ENCODE measurements at places on chromosomes 16 and 17.

GRCh38 chr17:28950017-28950751 is 1.1 kb downstream of the PHF12 start:
- DNase-seq = peak; percentile 73

- no peak for DNase-seq
These were observed 18.4 kb downstream of the EFCAB5 start for GRCh38 chr17:29959658-29960337.

- DNase-seq = no peak
These were observed 15.0 kb downstream of the SLC38A8 start for GRCh38 chr16:84027625-84028024.

DNA sequence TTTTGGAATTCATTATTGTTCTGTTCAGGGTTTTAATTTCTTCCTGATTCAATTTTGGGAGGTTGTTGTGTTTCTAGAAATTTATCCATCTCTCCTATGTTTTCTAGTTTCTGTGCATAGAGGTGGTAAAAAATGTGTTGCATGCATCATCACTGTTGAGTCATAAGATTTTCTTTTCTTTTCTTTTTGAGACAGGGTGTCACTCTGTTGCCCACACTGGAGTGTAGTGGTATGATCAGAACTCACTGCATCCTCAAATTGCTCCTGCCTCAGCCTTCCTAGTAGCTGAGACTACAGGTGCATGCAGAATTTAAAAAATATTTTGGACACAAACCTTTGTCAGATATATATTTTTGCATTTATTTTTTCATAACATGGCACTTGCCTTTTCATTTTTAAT is 184.8 kb downstream of the BCAS3 start:
- no peak for DNase-seq

DNA sequence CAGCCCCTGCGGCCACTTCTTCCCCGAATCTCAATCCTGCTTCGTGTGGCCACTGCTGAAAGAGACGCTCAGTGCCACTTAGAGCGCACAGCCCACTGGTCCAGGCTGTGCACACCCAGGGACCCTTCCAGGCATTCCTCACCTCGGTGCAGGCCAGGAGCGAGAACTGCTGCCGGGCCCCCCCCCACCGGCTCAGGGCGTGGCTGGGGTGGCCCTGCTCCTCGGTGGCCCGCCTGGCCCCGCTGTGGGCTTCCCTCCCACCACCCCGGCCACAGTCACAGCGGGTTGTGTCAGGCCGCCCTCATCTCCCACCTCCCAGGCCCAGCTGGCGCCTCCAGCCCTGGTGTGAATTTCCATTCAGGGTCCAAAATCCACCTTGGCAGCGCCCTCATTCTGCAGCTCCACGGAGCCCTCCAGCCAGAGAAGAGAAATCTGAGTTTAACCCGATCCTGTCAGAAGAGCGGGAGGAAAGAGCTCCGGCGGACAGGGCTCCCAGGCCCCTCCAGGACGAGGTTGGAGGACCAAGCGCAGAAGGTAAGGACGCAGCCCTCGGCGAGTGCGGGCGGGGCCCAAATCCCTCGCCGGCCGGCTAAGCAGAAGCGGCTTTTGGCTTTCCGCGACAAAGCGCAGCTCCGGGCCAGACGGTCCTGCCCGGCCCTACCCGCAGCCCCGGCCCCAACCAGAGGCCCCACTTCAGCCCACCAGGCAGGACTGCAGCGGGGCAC is 12.0 kb downstream of the TBC1D16 start:
- DNase-seq = no peak

DNA sequence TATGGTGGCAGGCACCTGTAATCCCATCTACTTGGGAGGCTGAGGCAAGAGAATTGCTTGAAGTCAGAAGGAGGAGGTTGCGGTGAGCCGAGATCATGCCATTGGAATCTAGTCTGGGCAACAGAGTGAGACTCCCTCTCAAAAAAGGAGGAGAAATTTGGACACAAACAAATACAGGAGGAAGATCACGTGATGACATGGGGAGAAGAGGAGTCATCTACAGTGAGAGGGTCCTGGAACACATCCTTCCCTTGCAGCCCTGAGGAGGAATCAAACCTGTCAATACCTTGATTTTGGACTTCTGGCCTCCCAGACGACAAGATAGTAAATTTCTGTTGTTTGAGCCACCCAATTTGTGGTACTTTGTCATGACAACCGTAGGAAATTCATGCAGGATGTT is 671.9 kb upstream of the EEF2KMT start:
- DNase-seq = no peak

DNA sequence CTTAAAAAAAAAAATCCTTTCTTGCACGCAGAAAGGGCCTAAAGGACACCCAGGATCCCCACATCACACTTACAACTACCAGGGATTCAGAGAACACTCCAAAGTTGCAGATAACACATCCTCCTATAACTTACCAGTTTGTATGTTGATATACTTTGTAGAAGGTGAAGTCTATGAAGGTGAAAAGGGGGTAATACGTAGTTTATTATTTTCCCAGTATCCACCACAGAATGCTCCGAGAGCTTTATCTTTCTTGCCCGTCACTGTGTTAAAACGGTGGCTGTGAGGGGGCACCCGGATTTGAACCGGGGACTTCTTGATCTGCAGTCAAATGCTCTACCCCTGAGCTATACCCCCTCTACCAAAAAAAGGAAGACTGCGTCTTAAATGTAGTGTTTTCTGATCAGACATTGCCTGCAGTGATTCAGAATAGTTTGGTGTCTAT is 7.9 kb upstream of the RPL23 start:
- DNase-seq = no peak

DNA sequence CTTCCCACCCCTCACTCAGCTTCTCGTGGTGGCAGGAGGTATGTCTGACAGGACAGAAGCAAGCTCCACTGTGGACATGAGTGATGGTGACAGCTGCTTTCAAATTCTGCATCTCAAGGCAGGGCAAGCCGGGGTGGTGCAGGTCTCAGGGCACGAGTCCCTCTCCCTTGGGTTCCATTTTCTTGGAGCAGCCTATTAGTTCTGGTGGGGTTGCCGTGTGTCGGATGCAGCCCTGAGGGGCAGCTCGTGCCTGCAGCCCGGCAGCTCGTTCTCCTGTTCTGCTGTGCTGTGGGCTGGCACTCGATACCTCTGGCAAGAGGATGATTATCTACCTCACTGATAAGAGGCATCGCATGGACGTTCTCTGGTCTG is 16.5 kb upstream of the CLEC18C start:
- no peak for DNase-seq

DNA sequence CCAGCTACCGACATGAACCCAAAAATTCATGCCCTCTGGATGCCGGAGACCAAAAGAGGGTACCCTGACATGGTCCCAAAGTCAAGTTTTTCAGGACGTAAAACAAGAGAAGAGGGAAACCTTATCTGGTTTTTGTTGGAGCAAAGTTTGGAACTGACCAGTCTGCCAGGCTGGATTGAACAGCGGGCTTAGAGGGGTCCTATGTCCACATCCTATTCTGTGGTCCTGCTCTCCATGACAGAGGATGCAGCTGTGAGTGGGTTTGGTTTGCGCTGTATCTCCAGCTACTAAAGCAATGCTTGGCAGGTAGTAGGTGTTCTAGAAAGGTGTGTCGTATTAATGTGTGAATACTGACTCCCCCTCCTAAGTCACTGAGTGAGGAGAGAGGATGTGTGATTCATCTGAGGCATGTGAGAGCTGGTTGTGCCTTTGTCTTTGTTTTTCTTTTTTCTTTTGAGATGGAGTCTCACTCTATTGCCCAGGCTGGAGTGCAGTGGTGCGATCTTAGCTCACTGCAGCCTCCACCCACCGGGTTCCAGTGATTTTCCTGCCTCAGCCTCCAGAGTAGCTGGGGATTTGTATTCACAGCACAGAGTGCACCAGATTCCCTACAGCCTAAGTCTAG is 31.0 kb downstream of the PMM2 start:
- DNase-seq = no peak

DNA sequence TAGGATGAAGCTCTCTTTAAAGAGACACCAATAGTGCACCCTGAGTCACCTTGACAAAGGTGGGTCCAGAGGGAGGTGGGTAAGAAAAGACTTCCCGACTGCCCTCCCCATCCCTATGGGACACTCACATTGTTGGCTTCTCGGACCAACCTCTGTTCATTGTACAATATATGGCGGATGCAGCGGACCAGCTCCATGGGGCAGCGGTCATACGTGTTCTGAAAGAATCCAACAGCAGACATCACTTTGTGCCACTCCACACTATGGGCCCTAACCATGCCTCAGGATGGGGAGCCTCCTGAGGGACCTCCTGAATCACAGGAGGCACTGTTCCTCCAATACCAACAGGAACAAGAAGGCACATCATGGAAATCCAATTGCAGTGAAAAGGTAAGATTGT is 30.4 kb upstream of the GHDC start:
- DNase-seq = no peak

GRCh38 chr16:81863630-81864352 is 84.7 kb downstream of the PLCG2 start:
- peak; percentile 74 for DNase-seq

DNA sequence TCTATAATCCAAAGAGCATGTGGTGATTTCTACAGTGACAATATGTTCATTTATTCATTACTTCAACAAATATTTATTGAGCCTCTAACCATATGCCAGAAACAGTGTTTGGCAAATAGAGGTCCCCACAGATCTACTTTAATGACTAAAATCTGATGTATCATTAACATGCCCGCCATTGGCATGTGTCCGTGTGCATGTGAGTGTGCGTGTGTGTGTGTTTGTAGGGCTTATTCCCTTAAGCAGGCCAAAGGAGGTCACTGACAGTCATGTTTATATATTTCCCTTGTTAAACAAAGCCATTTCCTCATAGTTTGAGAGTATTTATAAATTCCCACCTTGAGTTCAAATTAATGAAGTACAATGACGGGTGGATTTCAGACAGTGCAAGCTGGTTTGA is 174.4 kb upstream of the IRX6 start:
- no peak for DNase-seq

DNA sequence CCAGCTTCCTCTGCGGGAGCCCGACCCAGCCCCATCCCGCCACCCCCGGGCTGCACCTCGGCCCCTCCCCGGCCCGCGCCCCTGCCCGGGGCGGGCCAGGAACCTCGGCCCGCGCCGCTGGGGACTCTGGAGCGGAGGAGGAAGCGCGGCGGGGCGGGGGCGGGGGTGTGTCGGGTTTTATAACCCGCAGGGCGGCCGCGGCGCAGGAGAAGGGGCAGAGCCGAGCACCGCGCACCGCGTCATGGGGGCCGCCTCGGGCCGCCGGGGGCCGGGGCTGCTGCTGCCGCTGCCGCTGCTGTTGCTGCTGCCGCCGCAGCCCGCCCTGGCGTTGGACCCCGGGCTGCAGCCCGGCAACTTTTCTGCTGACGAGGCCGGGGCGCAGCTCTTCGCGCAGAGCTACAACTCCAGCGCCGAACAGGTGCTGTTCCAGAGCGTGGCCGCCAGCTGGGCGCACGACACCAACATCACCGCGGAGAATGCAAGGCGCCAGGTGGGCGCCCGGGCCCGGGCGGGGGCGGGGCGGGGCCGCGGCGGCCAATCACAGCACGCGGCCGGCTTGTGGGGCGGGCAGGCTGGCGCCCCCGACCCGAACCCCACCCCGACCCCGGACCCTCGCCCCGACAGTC is at the start of gene ACE:
ACE (plus strand) TSS at position 208 of the 626 bp plus-strand sequence; CDS start at position 242, 34 bp downstream.
- DNase-seq = peak; percentile 68

DNA sequence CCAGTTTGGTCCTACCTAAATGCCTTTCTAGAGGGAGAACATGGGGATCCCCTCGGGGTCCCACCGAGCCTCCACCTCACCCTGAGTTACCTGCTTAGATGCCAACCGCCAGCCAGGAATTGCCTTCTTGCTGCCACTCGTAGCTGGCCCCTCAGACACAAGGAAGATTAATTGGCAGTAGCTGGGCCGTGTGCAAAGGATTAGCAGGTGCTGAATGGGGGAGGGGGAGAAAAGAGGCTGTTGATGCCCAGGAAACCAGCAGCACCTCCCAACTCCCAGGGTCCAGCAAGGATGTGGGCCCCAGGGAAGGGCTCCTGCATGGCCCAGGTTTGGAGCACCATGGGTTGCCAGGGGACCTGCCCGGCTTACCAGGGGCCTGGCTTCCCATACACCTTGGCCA is at the start of gene CNGB1:
CNGB1 (minus strand) TSS at position 159 of the 400 bp plus-strand sequence. CDS start 3,842 bp downstream, outside the sequence.
- DNase-seq = no peak

DNA sequence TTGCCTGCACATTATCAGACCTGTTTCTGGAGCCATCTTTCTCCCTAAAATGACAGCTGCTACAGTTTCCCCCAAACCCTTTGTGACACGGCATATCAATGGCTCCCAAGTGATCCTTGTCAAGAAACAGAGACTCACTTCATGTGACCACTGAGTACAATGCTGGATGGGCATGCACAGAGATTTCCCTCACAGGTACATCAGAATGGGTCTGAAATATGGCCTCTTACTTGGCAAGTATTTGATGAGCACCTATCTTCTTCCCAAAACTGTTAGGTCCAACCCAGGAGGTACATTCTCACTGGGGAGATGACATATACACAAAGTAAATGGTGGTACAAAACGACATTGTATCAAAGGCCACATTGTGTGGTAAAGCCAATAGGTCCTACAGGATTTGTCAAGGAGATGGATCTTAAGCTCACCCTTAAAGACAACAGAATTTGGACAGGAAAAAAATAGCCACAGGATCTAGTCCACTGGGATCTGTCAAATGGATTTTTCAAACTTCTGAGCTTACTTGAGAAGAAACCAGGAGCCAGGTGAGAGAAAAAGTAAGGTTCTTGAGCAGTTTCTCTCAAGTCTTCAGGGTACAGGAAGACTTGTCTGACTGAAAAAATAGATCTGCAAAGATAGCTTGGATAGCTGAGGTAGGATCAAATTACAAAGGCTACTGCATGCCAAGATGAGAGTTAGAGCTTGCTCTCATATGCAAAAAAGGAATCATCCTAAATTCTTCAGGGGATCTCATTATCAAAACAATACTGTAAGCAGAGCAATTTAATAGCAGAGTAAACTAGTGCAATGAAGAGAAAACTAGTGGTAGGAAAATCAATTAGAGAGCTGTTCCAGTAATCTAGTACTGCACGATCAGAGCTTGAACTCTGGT is 28.8 kb downstream of the RNF43 start:
- DNase-seq = no peak

GRCh38 chr16:11270602-11271162 is 1.6 kb upstream of the TNP2 start:
- DNase-seq = no peak

GRCh38 chr16:10122546-10122945 is 59.7 kb downstream of the GRIN2A start:
- no peak for DNase-seq

DNA sequence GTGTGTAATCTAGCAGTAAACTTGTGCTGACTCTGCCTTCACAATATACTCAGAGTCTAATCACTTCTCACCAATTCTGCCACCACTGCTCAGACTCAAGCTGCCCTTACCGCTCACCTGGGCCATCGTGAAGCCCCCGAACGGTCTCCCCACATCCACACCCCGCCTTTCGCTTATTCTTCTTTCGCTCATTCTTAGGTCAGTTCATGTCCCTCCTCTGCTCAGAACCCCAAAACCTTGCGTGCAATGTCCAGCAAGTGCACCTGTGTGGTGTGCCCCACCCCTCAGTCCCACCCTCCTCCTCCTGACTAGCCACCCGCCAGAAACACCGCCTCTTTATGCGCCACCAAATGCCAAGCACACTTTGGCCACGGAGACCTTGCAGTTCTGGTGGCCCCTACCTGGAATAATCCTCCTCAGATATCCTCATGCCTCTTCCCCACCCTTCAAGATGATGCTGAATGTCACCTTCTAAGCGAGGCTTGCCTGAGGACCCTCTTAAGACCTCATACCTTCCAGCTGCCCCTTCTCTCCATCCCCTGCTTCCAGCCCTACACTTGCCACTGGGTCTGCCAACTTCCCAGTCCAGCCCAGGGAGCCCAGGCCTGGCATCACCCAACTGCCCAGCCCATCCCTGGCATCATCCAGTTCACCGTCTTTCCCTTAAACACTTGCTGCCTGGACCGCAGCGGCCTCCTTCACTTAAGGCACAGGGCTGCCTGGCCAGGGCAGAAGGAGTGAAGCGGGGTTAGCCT is 34.3 kb upstream of the RBFOX3 start:
- DNase-seq = no peak

- DNase-seq = no peak
These were observed 7.2 kb downstream of the USP7 start for GRCh38 chr16:8956265-8957062.
